AG09309 (cell line): ENCODE measurements at places on chromosomes 3 and 15.

DNA sequence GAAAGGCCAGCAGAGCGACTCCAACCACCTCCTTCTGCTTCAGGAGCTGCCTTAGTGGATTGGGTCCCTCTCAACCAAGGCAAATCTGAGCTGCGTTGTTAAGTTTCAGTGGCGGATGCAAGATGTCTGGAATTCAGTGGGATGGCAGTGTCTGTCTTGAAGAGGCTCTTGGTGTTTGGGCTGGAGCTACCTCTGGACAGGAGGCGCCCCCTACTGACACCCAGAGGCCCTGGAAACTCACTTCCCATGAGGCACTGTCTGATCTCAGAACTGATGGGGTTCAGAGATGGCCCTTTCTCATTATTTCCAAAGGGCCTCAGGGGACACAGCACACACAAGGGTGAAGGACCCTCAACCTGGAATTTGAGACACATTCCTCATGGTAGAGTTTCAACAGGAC is 6.0 kb upstream of the SLC28A1 start:
- peak; percentile 4 for DNase-seq

GRCh38 chr3:50600141-50600753 is 11.3 kb downstream of the CISH start:
- DNase-seq: no peak

DNA sequence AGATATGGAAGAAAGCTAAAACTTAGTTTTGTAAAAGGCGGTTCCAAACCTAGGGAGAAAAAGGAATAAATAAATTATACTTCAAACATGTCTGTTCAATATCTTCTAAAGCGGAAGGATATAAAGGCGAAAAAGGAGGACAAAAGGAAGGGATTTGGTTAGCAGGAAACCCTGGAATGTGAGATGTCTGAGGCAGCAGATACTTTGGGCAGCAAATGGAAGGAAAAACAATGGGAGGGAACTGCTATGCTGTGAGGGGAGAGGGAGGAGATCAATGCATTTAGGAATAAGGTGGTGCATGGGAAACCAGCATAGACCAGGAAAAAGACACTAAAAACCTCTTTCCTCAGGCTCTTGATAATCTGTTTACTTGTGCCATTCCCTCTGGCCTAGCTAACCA is 120.8 kb downstream of the DNAH12 start:
- DNase-seq: no peak

DNA sequence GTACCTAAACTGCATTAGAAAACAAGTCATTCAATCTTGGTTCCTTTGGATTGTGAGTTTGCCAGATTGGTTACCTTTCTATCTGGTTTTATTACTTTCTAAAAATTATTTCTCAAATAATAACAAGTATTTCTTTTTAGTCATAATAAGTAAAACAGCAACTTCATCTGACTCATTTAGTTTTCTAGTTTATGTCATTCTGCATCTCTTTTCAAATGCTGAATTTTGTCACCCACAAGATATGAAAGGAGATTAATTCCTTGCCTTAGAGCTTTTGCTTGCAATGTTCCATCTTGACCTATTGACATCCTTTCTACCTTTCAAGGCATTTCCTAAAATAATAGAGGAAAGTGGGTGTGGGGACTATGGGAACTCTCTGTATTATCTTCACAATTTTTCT is 253.6 kb upstream of the PEX5L start:
- no peak for DNase-seq

GRCh38 chr15:66621491-66622467 is 56.0 kb upstream of the LCTL start:
- DNase-seq: no peak

DNA sequence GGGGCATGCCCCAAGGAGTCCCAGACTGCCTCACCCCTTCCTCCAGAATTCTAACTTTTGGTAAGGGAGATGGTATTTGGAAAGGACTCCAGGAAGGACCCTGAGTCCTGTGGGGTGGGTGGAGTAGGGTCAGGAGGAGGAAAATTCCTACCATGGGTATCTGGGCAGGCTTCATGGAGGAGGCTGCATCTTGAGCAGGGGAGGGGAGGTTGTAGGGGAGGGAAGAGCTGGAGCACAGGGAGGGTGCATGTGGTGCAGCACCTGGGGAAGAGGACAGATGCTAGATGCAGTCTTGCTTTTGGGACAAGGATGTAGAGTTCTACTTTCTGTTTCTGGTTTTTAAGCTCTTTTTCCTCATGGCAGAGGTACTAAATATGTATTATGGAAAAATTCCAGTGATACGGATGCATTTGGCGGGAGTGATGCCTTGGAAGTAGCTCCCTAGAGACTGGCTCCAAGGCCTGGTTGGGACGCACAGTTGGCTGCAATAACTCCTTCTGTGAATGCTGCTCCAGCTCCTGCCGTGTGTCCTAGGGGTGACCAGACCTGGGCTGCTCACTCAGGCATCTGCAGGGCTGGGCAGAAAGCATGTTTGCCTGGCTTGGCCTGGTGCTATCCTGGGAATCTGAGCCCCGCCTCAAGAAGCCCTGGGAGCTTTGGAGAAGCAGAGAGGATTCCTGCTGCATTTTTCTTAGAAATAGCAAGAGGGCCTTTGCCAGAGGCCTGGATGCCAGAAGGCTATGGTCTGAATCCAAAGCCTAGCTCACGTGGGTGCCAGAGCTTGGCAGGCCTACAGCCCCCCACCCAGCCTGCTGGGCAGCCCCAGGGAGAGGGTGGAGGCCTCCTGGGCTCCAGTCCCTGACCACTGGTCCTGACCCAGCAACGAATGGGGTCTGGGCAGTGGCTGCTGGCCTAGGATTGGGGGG is 10.1 kb downstream of the SEMA3F start:
- DNase-seq: peak; percentile 43

- no peak for DNase-seq
Measured at GRCh38 chr15:78761891-78762385, 49.3 kb downstream of the ADAMTS7 start.

- DNase-seq: no peak
Measured at GRCh38 chr15:71301958-71302621, 186.8 kb downstream of the THSD4 start.

GRCh38 chr3:150697646-150698045 is 6.1 kb downstream of the ERICH6 start:
- DNase-seq: no peak

GRCh38 chr3:141102372-141102771 is 51.2 kb downstream of the SPSB4 start:
- DNase-seq: no peak

- no peak for DNase-seq
Measured at GRCh38 chr3:183980403-183980802, 37.3 kb downstream of the ABCC5 start.

- no peak for DNase-seq
Measured at GRCh38 chr15:35705884-35706585, 160.1 kb upstream of the DPH6 start.

- DNase-seq: no peak
Measured at GRCh38 chr3:72421126-72421525, 427.1 kb downstream of the SHQ1 start.

DNA sequence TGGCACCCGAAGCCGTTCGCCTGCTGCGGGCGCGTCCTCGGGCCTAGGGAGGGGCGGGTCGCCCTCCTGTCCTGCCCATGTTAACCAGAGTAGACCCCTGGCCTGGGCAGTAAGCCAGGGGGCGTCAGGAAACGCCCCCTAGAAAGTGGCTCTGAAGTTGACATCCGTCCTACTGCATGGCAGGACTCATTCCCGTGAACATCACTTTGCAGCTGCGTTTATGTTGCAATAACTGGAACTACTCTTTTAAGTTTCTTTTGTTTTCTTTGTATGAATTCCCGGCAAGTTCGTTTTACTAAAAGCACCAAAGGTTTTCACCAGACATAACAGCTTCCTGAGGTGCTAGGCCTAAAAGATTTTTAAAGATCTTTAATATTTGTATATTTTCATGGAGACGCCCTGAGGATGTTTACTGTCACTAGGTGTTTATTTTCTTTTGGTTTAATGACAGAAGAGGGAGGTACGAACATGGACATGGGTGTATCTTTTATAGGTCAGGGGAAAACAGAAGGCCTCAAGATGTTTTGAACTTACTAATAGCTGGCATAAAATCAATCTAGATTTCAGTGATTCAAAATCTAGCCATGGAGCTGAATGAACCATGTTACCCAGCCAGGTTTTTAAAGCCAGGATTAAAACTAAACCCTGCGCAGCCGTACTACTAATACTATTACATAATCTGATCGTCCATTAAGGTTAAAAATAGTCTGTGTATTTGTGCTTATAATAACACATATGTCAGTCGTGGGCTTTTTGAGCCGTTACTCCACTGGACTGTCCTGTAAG is 1.0 kb downstream of the C15orf61 start:
- no peak for DNase-seq

DNA sequence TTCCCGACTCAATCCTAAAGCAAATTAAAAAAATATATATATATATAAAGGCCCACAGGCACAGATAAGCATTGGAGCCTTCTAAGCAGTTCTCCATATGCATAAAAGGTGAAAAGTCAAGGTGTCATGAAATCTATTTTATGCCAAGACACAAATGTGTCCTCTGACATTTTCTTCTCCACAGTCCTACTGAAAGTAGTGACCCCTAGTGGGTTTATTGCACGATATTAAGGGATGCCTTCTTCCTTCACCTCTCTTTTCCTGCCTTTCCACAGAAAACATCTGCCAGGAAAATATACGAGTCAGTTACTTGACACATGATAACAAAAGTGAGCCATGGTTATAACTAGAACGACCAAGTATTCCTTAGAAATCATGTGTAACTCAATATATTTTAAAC is 303.2 kb downstream of the TIGIT start:
- no peak for DNase-seq

DNA sequence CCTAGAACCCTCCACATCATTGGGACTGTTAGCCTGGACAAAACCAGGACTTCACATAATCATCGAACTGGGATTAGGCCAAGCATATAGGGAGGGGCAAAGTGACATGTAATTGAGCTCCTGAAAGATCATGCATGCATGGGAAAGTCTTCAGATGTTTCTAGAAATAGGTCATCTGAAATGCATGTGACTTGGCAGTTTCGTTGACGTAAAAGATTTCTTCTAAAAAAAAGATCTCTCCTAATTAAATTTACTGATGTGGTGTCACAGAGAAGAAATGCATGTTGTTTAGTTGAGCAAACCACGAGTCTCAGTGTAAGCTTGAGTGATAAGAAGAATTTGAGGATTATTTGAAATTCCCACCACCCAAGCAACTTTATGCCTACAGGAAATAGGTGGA is 70.0 kb upstream of the LIMD1 start:
- no peak for DNase-seq

- DNase-seq: no peak
Measured at GRCh38 chr3:185527364-185527763, 25.0 kb downstream of the LIPH start.

DNA sequence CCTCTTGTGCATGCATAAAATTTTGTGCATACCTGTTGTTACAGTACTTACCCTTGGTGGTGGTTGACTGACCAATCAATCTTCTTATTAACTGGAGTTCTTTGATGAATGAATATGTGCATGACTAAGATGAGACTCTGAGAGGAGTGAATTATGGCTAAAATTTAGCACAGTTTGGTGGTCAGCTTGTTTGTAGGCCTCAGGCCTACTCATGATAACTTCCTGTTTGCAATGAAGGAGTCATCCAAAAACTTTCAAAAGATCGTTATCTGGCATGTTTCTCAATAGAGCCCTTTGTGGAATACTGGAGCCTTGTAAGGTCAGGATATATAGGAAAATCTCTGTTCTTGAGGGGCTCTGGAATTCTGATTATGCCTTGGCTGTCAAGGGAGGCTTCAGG is 66.5 kb downstream of the LEKR1 start:
- peak; percentile 31 for DNase-seq

GRCh38 chr3:112634786-112635541 is 6.0 kb downstream of the CCDC80 start:
- no peak for DNase-seq

DNA sequence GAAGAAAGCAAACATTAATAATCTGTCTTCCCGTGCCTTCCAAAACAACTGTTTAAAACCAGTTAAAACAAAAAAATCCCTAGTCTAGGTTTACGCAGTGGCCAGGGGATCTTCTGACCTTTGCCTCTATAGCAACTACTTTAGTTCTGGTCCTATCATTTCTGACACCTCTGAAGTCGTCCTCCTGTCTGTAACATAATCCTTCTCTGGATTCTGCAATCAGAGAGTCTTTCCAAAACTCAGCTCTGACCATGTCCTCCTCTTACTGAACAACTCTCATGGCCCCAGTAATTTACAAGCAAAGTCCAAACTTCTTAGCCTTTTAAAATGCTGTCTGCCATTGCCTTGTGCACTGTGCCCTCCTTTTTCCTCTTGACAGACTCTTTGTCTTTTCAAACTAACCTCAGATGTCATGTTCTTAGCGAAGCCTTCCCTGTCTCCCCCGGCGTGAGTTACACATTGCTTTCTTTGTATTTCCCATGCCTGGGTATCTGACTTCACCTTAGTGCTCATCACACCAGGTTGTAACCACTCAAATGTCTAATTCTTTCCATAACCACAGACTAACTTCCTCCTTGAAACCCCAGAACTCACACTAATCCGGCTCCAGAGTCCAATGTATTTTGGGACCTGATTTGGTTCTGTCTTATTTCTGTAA is 105.2 kb upstream of the BNIP2 start:
- no peak for DNase-seq

- DNase-seq: no peak
Measured at GRCh38 chr15:39392469-39393047, 188.3 kb upstream of the THBS1 start.

GRCh38 chr3:81354119-81354518 is 407.3 kb downstream of the GBE1 start:
- no peak for DNase-seq

GRCh38 chr15:41502795-41503668 is 9.4 kb downstream of the ITPKA start:
- DNase-seq: no peak

DNA sequence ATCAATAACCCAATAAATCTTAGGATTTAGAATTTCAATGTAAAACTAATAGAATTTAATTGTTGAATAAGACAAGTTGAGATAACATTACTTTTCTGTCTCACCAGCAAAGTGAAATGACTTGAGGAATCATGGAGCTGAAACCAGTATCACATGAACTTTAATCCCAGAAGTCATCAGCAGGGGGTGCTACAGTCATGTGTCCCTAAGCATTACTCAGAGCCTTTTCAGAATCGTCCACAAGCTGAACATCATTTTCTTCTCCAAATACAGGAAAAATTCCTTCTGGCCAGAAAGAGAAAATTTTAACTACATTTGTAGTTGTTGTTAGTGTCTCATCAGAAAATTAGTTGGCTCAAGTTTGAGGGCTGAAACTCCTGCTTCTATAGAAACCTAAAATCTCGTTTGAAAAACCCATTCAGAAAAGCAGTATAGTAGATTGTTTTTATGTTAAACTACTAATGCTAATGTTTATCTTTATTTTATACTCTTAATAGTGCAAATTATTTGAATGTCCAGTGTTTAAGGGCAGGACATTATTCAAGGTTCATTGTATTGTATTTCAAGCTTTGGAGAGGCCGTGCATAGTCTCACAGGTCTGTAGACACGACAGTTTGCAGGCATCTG is 384.1 kb downstream of the PLOD2 start:
- peak; percentile 39 for DNase-seq

DNA sequence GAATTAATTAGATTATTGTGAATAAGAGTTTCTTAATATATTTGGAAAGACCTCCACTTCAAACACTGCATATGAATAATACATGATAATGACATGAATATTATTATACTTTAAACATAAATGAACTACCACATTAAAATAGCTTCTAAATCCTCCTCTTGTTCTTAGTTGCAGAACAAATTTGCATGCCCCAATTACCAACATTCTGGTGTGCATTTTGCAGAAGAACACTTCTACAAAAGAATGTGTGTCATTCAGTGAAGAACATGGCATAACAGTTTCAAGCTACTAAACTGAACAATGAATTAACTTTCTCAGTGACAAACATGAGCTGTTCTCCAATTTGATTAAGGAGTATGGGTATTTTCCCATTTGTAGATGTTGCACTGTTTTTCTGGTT is 711.3 kb upstream of the NAALADL2 start:
- no peak for DNase-seq

GRCh38 chr3:9022305-9023225 is 59.3 kb upstream of the RAD18 start:
- no peak for DNase-seq
